ENCODE measurements at places on chromosomes 3 and 15. TPM values are rescaled to one million over a fixed set of nuclear protein-coding genes. Genes with fewer than 3 reads are reported as not detected.

DNA sequence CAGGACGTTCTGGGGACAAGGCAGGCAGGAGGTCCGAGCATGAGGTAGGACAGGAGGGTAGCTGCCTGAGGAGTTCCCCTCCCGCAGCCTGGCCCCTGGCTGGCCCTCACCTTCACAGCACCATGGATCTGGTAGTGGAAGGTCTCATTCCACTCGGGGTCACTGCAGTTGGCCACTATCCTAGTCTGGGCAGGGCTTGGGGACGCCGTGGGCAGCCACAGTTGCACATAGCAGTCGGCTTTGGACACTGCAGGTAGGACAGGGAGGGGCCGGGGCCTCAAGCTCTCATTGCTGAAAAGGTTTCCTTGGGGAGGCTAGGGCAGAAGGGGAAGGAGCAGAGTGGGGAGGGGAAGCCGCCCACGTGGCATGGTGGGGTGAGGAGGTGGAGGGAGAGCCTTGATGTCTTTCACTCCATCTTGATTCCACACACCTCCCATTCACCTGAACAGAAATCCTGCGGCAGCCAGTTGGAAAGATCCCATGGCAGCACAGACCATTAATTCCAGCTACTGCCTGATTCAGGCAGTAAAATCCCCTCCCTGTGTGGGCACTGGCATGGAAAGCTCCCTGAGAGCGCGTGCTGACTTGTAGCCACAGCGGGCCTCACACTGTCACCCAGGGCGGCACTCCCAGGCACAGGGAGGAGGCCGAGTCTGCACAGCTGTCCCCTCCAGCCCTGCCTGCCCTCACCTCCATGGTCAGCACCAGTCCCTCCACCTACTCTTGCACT, 2.1 kb downstream of the PLA2G4F start:
- no peak for DNase-seq
- H3K27me3 ChIP-seq, result no peaks in the 10 kb centered on the region
- no peaks in the 10 kb centered on the region for H3K4me1 ChIP-seq

Gene RHOV
- total RNA-seq, result 8.5 TPM

GRCh38 chr15:91308199-91308598, 208.1 kb downstream of the SV2B start:
- H3K4me3 ChIP-seq, result no peak overlapping the region
- DNase-seq, result no peak
- no peaks in the 10 kb centered on the region for H3K4me1 ChIP-seq
- no peak overlapping the region for H3K27ac ChIP-seq
- no peaks in the 10 kb centered on the region for H3K36me3 ChIP-seq
- peaks cover 10% of the 10 kb centered on the region for H3K27me3 ChIP-seq

- no peak overlapping the region for H3K27ac ChIP-seq
- H3K4me3 ChIP-seq, result no peak overlapping the region
- no peak for DNase-seq
- H3K36me3 ChIP-seq, result no peaks in the 10 kb centered on the region
- H3K27me3 ChIP-seq, result no peaks in the 10 kb centered on the region
Measured at GRCh38 chr15:78739996-78740903, 71.0 kb downstream of the ADAMTS7 start.

GRCh38 chr15:63038926-63039673, 3.4 kb upstream of the TPM1 start:
- peak overlapping the region; percentile 65 for H3K27ac ChIP-seq
- no peaks in the 10 kb centered on the region for H3K36me3 ChIP-seq
- no peaks in the 10 kb centered on the region for H3K4me1 ChIP-seq
- no peak overlapping the region for H3K4me3 ChIP-seq
- no peak for DNase-seq

DNA sequence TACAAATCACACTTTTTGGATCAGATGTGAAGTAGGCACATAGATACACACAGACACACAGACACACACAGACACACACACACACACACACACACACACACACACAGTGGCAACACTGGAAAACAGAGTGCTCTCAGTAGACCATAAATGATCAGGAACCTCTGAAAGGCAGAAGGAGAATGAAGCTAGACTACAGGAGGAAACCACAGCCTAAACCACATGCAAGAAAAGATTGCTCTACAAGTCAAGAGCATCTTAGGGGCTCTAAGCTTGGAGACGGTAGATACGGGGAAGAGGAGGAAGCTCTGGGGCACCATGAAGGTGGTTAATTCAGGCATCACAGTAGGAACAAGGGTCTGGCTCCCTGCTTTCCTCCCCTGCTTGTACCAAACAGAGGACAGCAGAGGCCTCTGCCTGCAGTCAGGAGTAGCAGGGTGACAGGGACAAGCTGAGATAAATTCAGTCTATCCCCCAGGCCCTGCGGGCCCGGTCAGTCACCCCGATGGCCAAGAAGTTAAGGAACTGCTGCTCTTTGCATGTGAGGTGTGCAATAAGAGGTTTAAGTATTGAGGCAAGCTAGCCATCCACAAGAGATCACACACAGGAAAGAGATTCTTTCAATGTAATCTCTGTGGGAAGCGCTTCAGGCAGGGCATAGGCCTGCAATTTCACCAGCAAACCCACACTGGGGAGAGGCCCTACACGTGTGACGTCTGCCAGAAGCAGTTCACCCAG, 23.5 kb upstream of the ARPIN start:
- no peak overlapping the region for H3K4me3 ChIP-seq
- no peaks in the 10 kb centered on the region for H3K36me3 ChIP-seq
- no peak for DNase-seq
- no peak overlapping the region for H3K27ac ChIP-seq
- H3K4me1 ChIP-seq, result no peaks in the 10 kb centered on the region

- no peaks in the 10 kb centered on the region for H3K27me3 ChIP-seq
- no peaks in the 10 kb centered on the region for H3K4me1 ChIP-seq
- DNase-seq, result no peak
- H3K4me3 ChIP-seq, result no peak overlapping the region
- H3K27ac ChIP-seq, result no peak overlapping the region
- H3K36me3 ChIP-seq, result no peaks in the 10 kb centered on the region
Measured at GRCh38 chr3:126684218-126684751, 19.8 kb upstream of the CHCHD6 start.

- no peak overlapping the region for H3K27ac ChIP-seq
- H3K4me3 ChIP-seq, result no peak overlapping the region
- no peak for DNase-seq
- H3K27me3 ChIP-seq, result no peaks in the 10 kb centered on the region
Measured at GRCh38 chr3:5698851-5699250, 511.3 kb downstream of the EDEM1 start.

- no peak overlapping the region for H3K27ac ChIP-seq
- peaks cover 10% of the 10 kb centered on the region for H3K4me1 ChIP-seq
- no peaks in the 10 kb centered on the region for H3K27me3 ChIP-seq
- no peak overlapping the region for H3K4me3 ChIP-seq
- no peak for DNase-seq
Measured at GRCh38 chr15:67093504-67093862, 28.1 kb downstream of the SMAD3 start.

Gene SCN11A
- total RNA-seq, result 0.48 TPM
